Type B pancreatic cell (in vitro differentiated cells): ENCODE measurements at places on chromosomes 4 and X.

DNA sequence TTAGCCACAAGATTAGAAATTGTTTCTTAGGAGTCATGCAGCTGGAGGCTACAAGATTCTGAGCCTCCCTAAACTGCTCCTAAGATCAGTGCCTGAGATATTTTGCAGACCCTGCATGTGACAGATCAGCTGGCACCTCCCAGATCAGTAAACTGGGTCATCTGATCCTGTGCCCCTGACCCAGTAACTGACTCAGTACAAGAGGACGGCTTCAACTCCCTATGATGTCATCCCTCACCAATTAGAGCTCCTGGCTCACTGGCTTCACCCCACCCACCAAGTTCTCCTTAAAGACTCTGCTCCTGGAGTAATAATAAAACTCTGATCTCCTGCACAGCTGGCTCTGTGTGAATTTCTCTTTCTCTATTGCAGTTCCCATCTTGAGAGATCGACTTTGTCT is 45.4 kb upstream of the PNPLA4 start:
- no peaks in the 10 kb centered on the region for H3K27me3 ChIP-seq

GRCh38 chr4:110710070-110710469 is 87.2 kb upstream of the PITX2 start:
- H3K36me3 ChIP-seq = no peaks in the 10 kb centered on the region
- DNase-seq = no peak
- H3K4me1 ChIP-seq = no peaks in the 10 kb centered on the region
- H3K27ac ChIP-seq = no peak overlapping the region

DNA sequence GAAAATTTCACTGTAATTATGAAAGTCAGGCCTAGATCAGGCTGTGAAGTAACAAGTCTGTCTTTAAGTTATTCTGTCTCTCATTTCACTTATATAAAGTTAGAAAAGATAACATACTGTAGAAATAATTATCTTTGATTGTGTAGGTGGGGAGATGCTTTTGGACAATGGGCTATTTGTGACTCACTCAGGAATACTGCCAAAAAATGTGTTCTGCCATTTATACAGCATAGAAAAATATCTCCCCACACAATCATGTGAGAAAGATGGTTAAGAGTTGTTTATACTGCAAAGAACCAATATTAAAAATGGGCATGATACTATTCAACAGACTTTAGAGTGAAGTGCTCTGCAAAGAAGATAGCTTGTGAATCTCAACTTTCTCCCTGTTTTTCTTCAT is 95.0 kb upstream of the GABRA2 start:
- no peak overlapping the region for H3K4me3 ChIP-seq
- H3K27ac ChIP-seq = no peak overlapping the region

GRCh38 chr4:32429151-32429550 is 1709.0 kb downstream of the PCDH7 start:
- H3K4me1 ChIP-seq = no peaks in the 10 kb centered on the region
- H3K36me3 ChIP-seq = no peaks in the 10 kb centered on the region
- H3K4me3 ChIP-seq = no peak overlapping the region
- H3K27ac ChIP-seq = no peak overlapping the region
- DNase-seq = no peak
